ENCODE measurements at places on chromosomes 3 and 15.

- no peak for DNase-seq
Measured at GRCh38 chr3:23116081-23116837, 86.9 kb upstream of the UBE2E2 start.

DNA sequence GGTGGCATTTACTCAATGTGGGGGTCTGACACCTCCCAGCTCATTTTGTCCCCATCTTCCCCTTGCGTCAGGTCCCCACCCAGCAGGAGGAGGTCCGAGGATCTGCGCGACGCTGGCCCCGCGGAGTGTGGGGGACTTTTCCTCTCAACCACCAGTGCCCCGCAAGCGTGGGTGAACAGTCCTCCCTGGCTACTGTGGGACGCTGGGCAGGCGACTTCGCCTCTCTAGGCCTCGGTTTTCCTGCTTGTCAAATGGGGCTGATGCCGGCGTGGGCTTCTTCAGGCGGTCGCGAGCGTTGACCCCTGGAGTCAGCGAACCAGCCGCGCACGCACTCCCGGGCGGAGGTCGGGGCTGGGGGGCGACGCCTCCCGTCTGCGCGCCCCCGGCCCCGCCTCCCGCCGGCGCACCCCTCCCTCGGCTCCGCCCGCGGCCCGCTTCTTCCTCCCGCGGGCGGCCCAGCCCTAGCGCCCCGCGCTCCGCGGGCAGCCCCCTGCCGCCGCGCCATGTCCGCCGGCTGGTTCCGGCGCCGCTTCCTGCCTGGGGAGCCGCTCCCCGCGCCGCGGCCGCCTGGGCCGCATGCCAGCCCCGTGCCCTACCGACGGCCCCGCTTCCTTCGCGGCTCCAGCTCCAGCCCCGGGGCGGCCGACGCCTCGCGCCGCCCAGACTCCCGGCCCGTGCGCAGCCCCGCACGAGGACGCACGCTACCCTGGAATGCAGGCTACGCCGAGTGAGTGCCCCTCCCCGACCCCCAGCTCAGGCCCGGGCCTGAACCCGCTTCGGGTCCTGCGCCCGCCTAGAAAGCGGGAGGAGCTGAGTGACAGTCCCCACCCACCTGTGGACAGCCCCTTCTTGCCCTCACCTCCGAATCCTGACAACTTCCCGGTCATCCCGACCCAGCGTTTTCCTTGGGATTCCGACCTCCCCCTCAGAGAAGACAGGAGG lies at the start of gene PPM1M:
PPM1M (plus strand) TSS at position 438 of the 942 bp plus-strand sequence; CDS start at position 504, 66 bp downstream.
- DNase-seq = peak; percentile 50

- DNase-seq = no peak
Measured at GRCh38 chr15:48592221-48592731, 53.2 kb downstream of the FBN1 start.

- no peak for DNase-seq
Measured at GRCh38 chr3:188267790-188268335, 113.9 kb downstream of the LPP start.

- no peak for DNase-seq
Measured at GRCh38 chr3:109070211-109070610, 47.7 kb downstream of the MORC1 start.

GRCh38 chr3:65174713-65175112 lies 486.9 kb upstream of the ADAMTS9 start:
- DNase-seq = no peak

DNA sequence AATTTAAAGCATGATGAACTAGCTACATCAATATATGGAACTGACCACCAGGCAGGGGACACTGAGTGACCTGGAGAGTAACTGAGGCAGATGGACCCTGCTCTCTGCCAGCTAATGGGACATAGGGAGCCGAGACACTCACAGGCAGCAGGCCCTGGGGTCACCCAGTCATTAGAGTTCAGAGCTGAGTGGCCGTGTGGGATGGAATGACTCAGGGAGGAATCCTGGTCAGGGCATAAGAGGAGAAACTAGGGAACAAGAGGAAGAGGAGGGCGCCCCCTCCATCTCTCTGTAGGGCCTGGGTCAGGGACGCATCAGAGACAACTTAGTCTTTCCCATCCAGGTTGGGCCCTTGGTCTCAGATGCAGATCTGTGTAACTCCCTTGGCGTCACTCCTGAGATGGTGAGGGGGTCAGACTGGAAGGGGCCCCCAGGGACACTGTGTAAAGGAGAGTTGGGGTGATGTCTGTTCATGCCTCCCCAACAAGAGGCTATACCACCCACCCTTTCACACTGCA lies 39.8 kb downstream of the CCDC12 start:
- DNase-seq = no peak

- DNase-seq = peak; percentile 71
Measured at GRCh38 chr15:40310001-40310959, 2.5 kb upstream of the PLCB2 start.

DNA sequence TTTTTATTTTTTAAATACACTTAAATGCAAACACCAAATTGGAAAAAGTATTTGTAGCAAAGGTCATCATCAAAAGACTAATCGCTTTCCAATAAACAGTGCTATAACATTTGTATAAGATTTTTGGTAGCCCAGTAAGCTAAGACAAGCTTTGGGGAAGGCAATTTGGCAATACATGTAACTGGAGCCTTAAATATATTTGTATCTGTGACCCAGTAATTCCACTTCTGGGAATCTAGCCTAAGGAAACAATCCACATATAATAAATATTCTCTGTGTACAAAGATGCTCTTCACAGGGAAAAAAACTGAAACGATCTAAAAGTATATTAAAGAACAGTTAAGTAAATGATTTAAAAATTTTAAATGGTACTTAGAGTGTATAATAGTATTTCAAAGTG lies 65.5 kb upstream of the TJP1 start:
- no peak for DNase-seq

- no peak for DNase-seq
Measured at GRCh38 chr15:68590721-68591389, 12.1 kb downstream of the CORO2B start.

DNA sequence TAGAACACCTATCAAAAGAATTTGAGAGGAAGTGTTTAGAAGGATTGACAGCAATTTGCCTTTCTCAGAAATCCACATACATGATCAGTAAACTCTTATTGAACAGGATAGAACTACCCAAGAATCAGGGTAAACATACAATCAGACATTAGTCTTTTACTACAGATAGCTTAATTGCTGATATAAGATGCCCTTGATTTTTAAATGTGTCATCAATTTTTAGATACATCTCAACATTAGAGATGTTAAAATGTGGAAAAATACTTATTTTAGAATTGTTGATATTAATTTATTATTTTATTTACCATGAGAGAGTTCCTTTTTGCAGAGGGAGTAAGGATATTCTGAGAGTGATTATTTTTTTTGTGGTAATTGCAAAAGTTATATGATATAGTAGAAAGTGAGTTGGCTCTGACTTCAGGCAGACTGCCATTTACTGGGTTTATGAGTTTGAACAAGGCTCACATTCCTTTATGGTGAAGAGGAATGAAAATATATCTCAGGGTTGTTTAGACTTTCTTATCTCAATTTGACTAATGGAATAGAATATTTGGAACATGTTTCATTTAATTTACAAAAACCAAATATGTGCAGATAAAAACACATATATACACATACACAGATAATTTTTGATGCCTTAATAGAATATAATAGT lies 302.8 kb upstream of the GOLIM4 start:
- no peak for DNase-seq

GRCh38 chr3:27978440-27978839 lies 256.3 kb upstream of the EOMES start:
- DNase-seq = no peak

GRCh38 chr15:91723959-91724358 lies 129.5 kb upstream of the SLCO3A1 start:
- DNase-seq = no peak
